ENCODE measurements at places on chromosomes 12 and 14.
A peak's percentile ranks its signal among the peaks of the same experiment; 100 is the strongest.

GRCh38 chr12:25348593-25348895 is 97.8 kb upstream of the KRAS start:
- no peak for DNase-seq

DNA sequence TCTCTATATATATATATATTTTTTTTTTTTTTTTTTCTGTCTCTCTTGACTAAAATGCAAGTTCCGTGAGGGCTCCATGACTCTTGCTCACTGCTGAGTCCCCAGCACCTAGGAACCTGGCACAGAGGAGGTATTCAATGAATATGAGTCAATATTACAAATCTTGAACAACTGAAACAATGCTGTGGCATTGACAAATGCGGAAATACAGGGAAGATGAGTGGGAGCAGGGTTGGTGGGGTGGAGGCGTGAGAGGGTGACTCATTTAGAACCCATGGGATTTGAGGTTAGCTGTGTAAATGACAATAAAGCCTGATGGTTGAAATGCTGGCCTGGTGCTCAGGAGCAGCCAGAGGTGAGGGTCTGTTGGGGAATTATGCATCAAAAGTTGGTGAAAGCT is 121.7 kb upstream of the FUT8 start:
- peak; percentile 23 for DNase-seq

- DNase-seq, result peak; percentile 88
Observed at GRCh38 chr12:116559162-116559935, at the start of gene MAP1LC3B2. TSS of gene MAP1LC3B2 (plus strand) at chr12:116559381. CDS start at chr12:116575943, 16,562 bp downstream.

DNA sequence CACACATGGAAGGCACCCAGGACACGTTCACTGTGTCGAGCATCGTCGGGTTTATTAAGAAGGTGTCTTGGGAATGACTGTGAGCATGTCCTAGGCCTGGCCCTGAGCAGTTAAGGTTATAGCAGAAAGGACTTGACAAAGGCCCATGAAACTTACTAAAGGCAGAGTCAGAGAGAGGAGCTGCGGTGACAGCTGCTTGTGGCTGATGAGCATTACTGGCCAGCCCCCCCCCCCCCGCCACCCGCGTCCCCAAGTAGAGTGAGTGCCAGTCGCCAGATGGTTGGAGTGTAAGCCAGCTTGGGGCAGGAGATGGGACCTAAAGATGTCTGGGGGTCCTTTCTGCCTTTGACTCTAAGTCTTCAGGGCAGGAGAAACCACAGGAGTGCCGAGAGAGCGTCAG is 169.9 kb downstream of the TSPAN9 start:
- DNase-seq, result no peak

- DNase-seq, result no peak
Observed at GRCh38 chr12:76069339-76069738, 15.1 kb downstream of the NAP1L1 start.

DNA sequence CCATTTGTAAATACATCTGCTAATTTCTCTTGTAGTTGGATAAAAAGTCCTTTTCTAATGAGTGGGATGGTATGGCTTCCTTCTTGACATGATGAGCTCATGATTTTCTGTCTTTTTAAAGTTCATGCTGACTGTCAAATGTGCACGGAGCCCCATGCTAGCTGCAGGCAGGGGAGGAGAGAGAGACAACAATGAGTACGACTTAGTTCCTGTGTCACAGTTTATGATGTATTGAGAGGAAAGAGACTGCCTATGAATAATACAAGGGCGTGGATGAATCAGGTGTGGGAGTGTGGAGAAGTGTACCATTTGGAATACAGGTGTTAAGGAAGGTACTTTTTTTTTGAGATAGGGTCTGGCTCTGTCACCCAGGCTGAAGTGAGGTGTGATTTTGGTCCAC is 10.7 kb upstream of the TBC1D30 start:
- DNase-seq, result no peak

DNA sequence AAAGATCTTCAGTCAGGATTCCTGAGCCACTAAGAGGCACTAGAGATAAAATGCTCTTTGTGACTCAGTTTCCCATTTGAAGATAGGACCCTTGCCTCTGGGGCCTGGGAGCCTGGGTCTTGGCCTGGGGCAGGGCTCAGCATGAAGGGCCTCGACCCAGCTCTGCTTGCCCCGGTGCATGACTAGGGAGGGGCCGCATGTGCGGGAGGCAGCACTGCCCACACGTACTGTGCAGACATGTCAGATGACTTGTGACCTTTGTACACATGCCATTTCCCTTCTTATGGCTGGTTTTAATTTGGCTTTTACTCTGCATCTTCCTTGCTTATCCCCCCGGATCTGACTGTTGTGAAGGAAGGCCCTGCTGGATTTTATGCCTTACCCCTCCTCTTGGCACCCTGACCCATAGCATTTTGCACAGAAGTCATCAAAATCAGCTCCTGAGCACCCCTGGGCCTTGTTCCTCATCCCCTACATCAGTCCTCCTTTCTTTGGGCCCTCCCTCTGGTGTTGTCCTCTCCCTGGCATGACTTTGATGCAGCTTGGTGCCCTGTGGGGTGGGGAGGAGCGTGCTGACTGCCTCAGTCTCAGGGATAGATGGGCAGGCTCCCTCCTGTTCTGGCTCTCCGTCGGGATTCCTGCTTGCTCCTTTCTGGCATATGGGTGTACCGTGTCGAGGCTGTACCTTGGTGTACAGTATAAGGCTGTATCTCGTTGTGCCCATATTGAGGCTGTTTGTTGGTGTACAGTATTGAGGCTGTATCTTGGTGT is 4.4 kb downstream of the CLSTN3 start:
- no peak for DNase-seq

GRCh38 chr12:77058740-77059139 is 6.6 kb downstream of the E2F7 start:
- no peak for DNase-seq

GRCh38 chr12:12542964-12543363 is 19.7 kb downstream of the DUSP16 start:
- DNase-seq, result no peak

GRCh38 chr12:113609692-113610469 is 138.2 kb upstream of the LHX5 start:
- DNase-seq, result no peak

- no peak for DNase-seq
Observed at GRCh38 chr12:68772714-68773113, 26.7 kb downstream of the SLC35E3 start.

DNA sequence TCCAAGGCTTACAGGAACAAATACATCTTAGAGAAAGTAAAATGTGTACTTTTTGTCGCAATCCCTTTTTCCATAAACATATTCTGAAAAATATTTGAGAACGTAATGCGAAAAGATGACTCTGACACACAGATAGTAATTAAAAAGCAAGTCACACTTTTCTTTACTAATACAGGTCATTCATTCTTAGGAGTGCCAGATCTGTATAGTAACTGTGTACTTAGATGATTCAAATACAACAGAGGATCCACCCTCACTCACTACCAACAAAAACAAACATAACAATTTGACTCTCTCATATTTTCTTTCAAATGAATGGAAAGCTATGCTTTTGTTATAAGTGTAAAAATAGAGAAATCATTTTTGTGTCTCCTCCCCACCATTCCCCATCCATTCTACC is 795.4 kb downstream of the SLC6A15 start:
- DNase-seq, result no peak

DNA sequence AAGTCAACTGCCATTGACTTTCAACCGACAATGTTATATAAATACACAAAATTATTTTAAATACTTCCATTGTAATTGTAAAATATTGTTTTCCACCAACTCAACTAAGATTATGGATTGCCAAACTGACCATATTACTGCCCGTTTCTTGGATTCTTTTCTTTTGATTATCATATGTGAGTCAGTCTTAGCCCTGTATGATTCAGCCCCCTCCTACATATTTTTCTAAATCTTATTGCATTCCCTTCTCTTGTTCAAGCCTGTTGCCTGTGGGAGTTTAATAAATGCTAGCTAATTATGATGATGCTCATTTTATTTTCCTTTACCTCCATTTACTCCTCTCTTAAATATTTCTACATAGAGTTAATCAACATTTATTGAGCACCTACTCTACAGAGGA is 6.8 kb downstream of the RASSF9 start:
- DNase-seq, result no peak

DNA sequence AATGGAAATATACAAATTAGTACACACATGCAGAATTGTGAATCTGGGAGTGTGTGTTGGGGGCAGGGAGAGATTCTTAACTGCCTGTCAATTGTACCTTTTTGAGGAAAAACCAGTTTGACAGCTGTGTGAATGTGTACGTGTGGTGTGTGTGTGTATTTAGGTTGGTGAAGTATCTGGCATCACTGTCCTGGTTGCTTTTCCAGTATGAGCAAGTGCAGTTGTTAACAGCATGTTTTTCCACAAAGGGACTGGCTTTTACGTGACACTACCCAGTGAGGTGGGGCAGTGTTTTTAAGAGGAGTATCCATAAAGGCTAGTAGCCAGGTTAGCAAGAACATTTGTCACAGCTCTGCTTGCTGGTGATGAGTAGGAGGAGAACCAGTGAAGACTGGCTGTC is 56.1 kb downstream of the DAAM1 start:
- DNase-seq, result no peak

DNA sequence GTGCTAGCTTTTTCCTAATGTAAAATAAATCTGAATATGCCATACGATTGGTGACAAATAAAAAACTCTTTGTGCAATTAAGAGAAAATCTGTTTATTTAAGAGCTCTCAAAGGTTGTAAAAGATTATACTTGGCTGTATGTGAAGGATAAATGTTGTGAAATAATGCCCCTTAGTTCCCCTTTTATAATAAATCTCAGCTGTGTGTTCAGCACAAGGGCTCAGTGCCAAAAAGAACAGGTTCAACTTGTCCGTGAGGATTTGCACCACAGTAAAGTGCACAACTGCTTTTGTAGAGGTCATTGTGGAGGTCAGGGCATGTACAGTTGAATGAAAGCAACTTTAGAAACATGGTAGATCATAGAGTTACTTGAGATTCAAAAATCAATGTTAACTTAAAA is 118.6 kb downstream of the TRMT5 start:
- no peak for DNase-seq

DNA sequence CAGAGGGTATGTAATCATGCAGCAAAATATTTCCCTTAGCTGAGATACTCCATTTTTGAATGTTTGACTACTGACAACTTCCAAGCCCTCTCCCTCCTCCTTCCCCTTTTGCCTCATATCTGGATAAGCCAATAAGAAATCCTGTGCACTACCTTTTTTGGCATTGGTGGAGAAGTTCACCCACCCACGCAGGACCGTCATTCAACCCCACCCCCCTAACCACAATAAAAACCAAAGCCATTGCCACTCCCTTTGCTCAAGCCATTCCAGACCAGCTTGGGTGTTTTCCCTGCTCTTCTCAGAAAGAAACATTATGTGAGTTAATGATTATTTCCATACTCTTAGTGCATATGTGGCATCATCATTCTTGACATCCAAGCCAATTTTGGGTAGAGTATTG is 176.7 kb downstream of the PTPN11 start:
- no peak for DNase-seq

- no peak for DNase-seq
Observed at GRCh38 chr12:82810568-82810967, 123.9 kb downstream of the TMTC2 start.

DNA sequence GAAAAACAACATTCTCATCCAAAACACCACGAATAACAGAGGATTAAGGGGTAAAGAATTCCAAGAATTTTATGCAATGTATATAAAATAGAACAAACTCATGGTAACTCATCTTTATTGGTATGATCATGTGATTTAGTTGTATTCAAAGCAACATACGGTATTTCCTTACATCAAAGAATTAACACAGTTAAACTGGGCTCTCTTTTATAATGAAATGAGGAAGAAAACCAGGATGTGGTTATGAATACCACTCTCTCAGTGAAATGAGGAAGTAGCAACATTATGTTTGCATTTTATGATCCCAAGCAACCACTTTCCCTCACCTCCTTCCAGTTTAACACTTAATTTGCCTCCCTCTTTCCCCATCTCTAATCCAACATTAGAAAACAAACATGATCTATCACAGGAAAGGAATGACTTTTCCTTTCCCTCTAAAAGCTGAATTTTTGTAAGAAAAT is 22.9 kb downstream of the SPTLC2 start:
- DNase-seq, result no peak

DNA sequence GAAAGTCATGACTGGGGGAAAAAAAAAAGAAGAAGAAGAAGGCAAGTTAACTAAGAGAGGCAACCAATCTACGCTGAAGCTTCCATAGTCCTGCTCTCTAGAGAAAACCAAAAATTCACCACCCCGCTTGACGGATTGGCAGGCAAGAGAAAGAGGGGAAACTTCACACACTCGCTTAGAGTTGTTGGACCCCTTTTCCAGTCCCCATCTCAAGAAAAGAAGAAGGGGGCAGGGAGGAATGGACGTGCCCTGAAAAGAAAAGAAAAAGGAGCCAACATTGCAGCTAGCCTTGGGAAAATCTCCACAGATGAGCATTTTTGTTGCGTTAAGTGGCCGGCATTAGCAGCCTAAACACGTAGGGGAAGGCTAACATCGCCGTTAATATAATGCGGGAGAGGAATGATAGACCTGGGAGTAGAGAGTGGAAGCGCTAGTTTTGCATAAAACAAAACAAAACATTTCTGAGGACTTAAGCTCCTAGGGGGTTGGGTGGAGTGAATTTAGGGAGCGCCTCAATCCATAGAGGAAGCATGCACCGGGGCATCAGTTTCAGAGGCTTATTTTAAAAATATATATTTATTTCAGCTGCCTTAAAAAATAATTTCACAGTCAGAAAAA is 11.3 kb upstream of the FOXG1 start:
- DNase-seq, result no peak

- no peak for DNase-seq
Observed at GRCh38 chr14:98325761-98326160, 946.2 kb downstream of the BCL11B start.

- DNase-seq, result no peak
Observed at GRCh38 chr12:41663598-41664265, 475.6 kb downstream of the PDZRN4 start.

GRCh38 chr12:82910246-82910893 is 223.7 kb downstream of the TMTC2 start:
- DNase-seq, result no peak
